ENCODE measurements at places on chromosomes 11 and 22. TPM values are rescaled to one million over a fixed set of nuclear protein-coding genes. Genes with fewer than 3 reads are reported as not detected.

GRCh38 chr11:5546457-5546856 is 1.9 kb downstream of the OR52H1 start:
- DNase-seq: no peak

- DNase-seq: no peak
These were observed 52.1 kb downstream of the LHFPL7 start for GRCh38 chr22:24894220-24894975.

Gene BACE1
- total RNA-seq: 0.79 TPM

- DNase-seq: no peak
These were observed 26.1 kb upstream of the CLMP start for GRCh38 chr11:123221096-123221561.

GRCh38 chr11:650482-650881 is 13.4 kb downstream of the DRD4 start:
- no peak for DNase-seq

GRCh38 chr11:126173257-126173656 is 38.2 kb downstream of the RPUSD4 start:
- DNase-seq: no peak

Gene DNAL4
- total RNA-seq: 6.2 TPM

DNA sequence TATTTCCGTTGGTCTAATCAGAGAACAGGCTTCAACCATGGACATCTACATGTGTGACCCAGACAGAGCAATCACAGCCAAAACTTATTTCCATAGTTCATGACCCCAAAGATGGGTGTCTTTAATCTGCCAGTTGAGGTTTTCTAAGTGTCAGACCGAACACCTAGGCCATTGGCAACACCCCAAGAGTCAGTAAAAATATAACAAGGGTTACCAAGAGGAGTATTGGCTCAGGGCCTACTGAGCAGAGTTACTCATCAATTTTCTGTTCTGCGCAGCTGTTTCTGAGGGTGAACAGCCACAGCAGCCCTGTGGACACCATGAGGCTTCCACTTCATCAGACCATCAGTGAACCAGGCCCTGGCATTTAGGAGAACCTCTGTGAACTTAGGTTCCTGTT is 18.8 kb downstream of the GUCD1 start:
- no peak for DNase-seq

DNA sequence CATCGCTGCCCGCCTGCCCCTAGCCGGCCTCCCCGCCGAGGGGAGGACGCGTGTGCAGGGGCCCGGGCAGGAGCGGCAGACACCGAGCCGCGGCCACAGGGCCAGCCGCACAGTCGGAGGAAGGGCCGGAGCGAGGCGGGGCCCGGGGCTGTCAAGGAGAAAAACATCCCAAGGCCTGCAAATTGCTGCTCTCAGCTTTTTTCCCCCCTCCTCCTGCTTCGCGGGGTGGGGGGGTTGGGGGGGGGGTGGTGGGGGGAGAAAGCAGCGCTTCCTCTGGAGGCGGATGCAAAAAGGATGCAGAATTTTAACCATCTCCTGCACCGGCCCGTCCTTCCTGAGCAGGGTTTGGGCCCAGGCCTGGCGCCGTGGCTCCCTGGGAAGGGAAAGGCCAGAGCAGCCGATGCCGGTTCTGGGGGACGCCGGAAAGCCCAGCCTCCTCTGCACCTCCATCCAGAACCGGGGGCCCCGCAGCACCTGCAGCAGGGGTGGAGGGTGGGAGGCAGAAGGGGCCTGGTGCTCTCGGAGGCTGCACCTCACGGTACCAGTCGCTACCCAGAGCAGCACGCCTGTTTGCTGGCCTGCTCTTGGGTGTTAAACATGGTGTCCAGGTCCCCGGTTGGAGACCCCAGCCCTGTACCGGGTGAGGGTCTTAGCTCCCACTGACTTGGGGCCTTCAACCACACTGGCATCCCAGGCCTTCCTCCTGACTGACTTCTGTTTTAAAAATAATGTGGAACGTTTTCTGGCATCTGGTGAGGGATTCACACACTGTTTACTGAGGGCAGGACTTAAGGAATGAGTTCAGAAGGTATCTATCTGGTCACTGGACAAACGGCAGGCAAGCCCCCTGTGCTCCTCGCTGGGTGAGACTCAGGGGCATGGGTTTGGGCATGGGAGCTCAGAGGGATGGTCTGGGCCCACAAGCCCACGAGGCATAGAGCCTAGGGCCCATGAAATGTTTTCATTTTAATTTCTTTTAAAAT is 77.4 kb upstream of the WNT7B start:
- no peak for DNase-seq

GRCh38 chr11:119332111-119332765 is 2.1 kb upstream of the RNF26 start:
- DNase-seq: no peak

GRCh38 chr11:69636512-69637197 is 4.3 kb upstream of the CCND1 start:
- DNase-seq: no peak

- no peak for DNase-seq
These were observed 29.1 kb upstream of the DLAT start for GRCh38 chr11:111996129-111996528.

DNA sequence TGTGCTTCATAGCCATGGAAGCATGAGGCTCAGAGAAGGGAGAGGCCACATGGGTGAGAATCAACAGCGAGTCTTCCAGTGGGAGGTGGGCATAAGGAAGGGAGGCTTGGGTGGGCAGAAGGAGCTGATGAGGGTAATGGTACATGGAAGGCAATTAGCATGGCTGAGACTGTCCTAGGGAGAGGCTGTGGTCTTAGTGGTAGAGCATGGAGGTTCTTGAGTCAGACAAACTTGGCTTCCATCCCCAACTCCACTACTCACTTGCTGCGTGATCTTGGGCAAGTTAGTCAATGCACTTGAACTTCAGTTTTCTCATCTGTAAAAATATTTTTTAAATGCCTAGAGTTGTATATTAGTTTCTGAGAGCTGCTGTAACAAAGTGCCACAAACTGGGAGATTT is 227.2 kb upstream of the E2F8 start:
- no peak for DNase-seq

GRCh38 chr11:27926981-27927481 is 180.9 kb downstream of the KIF18A start:
- DNase-seq: no peak

Gene IGSF22
- 1.7 TPM for total RNA-seq

- no peak for DNase-seq
These were observed 57.2 kb upstream of the ALDH3B2 start for GRCh38 chr11:67731583-67731982.

Gene MPZL2
- total RNA-seq: not detected

Gene PATL1
- 58.1 TPM for total RNA-seq

- no peak for DNase-seq
These were observed 537.4 kb downstream of the TMEM135 start for GRCh38 chr11:87575088-87575487.

DNA sequence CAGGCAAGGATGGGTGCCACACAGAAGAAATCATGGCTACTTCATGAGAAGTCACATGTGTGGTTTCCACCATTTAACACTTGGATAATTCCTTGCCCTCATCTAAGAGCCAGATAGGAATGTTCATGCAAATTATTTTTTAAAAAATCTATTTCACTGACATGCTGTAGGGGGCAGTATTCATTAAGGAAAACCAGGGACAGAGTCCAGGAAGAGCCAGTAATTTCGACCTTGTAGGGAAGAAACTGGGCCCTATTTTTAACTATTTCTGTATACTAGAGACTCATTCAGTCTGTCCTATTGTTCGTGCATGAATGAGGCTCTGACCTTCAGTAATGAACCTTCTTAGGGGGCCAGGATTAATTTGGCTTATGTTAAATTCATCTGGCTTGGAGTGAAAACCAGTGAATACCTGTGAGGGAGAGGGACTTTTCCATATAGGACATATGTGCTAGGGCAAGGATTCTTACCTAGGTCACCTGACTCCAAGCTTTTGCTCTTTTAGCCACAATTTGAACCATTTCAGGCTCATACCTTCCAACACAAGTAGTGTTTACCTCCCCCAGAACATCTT is 192.7 kb downstream of the NAV2 start:
- DNase-seq: no peak

GRCh38 chr11:79897896-79898295 is 457.1 kb upstream of the TENM4 start:
- no peak for DNase-seq

DNA sequence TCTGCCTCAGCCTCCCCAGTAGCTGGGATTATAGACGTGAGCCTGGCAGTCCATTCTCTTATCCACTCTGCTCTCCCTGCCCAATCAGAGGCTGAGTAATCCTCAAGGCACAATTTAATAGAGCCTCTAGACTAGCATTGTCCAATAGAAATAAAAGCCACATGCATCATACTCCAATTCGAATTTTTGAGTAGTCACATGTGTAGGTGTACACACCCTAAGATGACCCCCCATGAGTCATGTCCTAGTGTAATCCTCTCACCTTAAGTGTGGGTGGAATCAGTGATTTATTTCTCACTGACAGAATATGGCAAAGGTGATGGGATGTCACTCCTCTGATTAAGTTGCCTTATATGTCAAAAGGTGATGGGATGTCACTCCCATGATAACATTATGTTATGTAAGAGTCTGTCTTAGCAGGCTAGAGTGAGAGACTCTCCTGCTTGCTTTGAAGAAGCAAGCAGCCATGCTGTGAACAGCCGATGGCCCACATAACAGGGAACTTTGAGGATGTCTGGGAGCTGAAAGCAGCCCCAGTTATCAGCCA is 61.3 kb downstream of the MN1 start:
- no peak for DNase-seq

- no peak for DNase-seq
These were observed 10.3 kb upstream of the UCP3 start for GRCh38 chr11:74019104-74019738.

Gene ELF5
- not detected for total RNA-seq

DNA sequence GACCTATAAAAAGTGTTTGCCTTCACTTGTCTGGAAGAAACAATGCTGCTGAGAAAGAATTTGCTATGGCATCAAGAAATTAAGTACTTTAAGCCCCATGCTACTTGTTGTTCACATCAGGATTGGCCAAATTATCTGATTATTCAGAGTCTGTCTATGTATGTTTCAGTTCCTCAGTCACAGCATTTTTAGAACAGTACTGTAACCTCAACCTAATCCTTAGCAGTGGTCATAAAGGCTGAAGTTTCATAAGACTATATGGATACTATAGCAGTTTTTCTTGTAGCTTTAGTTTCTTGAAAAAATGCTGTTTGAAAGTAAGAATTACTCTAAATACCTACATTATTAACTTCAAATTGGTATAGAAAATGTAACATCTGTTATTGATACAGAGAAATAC is 153.9 kb downstream of the INSC start:
- no peak for DNase-seq

GRCh38 chr22:41664951-41665350 is 23.7 kb downstream of the SNU13 start:
- DNase-seq: no peak

Gene MS4A3
- not detected for total RNA-seq

GRCh38 chr11:62444236-62444833 is 25.5 kb downstream of the SCGB1A1 start:
- DNase-seq: peak; percentile 48

- DNase-seq: no peak
These were observed 171.5 kb upstream of the NTM start for GRCh38 chr11:131199015-131199280.

Gene LARGE1
- total RNA-seq: 2.6 TPM

GRCh38 chr22:33329398-33329797 is 271.2 kb upstream of the SYN3 start:
- DNase-seq: no peak

GRCh38 chr22:29193021-29193420 is 12.7 kb upstream of the EMID1 start:
- DNase-seq: no peak

Gene TTC28
- 10.0 TPM for total RNA-seq

- no peak for DNase-seq
These were observed 17.4 kb downstream of the SUSD2 start for GRCh38 chr22:24198682-24199052.

DNA sequence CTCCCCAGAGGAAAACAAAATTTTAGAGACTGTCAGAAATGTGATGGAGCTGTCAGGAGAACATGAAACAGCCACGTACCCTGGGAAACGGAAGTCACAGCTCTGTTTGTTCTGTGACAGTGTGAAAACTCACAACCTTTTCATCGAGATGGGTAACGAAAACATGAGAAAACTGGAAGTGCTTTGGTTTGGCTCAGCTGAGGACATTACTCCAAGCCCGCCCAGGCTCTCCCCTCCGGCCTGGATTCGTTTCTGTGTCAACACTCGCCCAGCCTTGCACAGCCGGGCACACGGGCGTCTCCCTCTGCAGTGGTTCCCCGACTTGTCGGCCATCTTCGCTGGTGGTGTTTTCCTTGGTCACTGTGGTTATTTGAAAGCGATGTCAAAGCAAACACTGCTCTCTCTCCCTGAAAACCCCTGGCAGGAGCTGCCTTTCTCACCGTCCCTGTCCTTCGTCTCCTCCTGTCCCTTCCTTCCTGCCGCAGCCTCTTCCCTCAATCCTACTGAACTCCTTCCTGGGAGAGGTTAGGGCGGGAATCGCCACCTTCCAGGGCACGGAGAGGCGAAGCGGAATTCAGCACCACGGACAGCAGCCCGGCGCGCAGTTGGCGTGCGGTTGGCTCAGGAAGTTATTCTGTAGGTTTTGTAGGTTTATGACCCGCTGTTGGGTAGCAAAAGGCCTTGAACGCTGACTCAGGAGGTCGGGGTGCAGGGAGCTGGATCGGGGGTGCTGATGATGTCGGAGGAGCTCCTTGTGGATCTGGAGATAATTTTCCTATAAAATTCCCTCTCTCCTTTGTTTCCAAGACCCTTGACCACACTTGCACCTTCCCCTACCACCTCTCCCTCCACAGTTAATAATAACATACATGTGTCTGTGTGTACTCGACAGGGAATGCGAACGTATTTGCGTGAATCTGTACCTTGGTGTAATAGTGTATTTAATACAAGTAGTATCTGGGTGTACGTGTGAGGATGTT is 13.1 kb upstream of the RPS19BP1 start:
- DNase-seq: peak; percentile 87

GRCh38 chr11:34656062-34656720 is 35.3 kb downstream of the EHF start:
- no peak for DNase-seq

GRCh38 chr22:42928969-42929837 is 72.1 kb upstream of the ARFGAP3 start:
- no peak for DNase-seq

- DNase-seq: peak; percentile 23
These were observed 10.2 kb upstream of the PDE2A start for GRCh38 chr11:72684236-72684912.

- DNase-seq: peak; percentile 35
These were observed 37.2 kb downstream of the CKAP5 start for GRCh38 chr11:46808799-46809431.

DNA sequence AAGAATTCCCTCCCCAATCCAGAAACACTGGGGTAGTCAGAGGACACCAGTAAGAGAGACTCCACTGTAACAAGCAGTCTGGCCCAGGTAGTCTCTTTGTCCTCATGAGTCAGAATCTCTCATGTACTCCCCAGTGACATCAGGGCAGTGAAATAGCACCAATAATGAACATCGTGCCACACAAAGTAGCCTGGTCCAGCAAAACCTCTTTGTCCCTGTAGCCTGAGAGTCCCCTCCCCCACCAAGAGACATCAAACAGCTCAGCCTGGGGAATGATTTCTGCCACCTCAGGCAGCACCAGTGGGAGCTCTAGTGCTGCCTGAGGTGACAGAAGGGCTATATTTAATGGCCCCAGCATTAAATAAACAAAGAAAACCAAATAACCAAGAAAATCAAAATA is 88.1 kb downstream of the SBF2 start:
- no peak for DNase-seq

Gene SCGB1A1
- total RNA-seq: not detected

Gene KCNQ1
- 1.9 TPM for total RNA-seq

All from natural killer cell (primary cell).